ENCODE measurements at places on chromosomes 7 and 10.

GRCh38 chr7:24500599-24500998 is 72.7 kb upstream of the PALS2 start:
- no peak for DNase-seq

DNA sequence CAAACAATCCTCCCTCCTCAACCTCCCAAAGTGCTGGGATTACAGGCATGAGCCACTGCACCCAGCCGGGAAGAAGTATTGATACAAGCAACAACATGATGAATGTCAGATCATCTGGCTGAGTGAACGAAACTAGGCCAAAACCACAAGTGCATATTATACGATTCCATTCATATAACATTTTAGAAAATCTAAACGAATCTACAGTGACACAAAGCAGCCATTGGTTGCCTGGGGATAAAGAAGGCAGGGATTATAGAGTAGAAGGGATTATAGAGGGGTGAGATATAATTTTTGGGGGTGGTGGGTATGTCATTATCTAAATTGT is 11.5 kb upstream of the RHBDD2 start:
- DNase-seq = no peak

DNA sequence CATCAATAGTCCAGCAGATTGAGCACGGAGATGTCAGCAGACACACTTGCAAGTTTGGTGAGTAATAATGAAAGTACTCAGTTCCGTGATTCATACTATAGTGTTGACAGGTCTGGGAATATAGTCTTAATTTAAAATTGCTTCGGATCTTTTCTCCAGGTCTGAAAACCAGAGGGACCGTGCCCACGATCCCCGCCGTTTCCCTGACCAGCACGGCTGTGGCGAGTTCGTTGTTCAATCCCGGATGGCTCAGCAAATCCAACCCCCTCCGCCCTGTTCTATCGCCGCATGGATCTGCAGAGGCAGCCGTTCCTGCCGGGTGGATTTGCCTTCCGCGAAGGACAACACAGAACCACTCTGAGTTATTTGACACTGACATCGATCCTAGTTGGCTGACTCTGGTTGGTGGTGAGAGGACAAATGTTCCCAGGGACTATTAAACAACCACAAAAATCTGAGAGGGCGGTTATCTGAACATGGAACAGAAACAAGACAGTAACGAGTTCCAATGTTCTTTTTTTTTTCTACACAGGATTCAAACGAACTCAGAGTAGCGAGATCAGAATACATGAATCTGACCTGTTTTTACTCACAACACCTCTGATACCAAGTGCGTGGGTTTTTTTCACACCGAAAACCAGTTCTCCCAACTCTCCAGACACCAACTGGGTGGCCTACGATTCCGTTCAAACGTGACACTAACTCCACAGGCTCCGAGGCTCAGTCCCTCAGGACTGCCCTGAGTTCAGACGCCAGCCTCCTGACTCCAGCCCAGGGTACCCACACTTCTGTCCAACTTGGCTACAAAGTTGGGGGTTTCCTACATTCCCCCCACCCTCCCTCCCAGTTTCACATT is 52.7 kb downstream of the RBM17 start:
- DNase-seq = no peak

DNA sequence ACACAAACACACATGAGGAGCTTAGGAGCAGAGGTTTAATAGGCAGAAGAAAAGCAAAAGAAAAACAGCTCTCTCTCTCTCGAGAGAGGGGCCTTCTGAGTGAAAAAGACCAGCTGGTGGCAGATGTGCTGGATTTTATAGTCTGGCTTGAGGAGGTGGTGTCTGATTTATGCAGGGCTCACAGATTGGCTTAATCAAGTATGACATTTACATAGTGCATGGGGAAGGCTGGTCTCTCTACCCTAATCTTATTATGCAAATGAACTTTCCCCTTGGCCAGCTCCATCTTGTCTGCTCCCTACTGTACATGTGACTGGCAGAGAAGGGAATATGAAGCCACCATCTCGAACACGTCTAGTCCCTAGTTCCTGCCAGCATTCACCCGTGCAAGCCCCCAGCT is 219.5 kb upstream of the ZNF804B start:
- DNase-seq = no peak

GRCh38 chr7:95097291-95097690 is 189.9 kb downstream of the PPP1R9A start:
- DNase-seq = no peak

GRCh38 chr10:1393481-1393880 is 337.3 kb downstream of the WDR37 start:
- DNase-seq = no peak

GRCh38 chr7:105457619-105458225 is 64.3 kb downstream of the PUS7 start:
- DNase-seq = no peak

DNA sequence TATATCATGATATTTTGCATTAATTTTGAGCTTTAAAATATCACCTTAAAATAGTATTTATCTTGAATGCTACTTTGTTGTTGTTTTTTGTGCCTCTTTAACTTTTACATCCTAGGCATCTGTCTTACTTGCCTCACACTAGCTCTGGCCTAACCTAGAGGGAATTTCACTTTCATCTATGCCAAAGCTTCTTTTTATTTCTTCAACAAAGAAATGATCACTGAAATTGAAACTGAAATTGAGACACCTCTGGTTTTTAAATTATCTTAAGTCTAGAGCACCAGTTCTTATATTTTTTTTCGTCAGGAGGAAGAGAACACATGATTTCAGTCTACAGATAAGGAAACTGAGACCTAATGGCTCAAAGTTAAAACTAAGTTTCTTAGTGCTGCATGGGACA is 3.5 kb upstream of the SCIN start:
- no peak for DNase-seq

Measured in suprapubic skin (tissue), 4 donors.